Left kidney (tissue), 8 donors: ENCODE measurements at places on chromosomes 5 and 9. TPM values are rescaled to one million over a fixed set of nuclear protein-coding genes. Genes with fewer than 3 reads are reported as not detected.

Gene IL5
- polyA plus RNA-seq, result 0.53 TPM

Gene KIF12
- polyA plus RNA-seq, result 170 TPM

Gene NRG2
- 0.88 TPM for polyA plus RNA-seq

Gene MYOZ3
- polyA plus RNA-seq, result 6.9 TPM

Gene STPG3
- polyA plus RNA-seq, result 1.5 TPM

Gene FBP1
- polyA plus RNA-seq, result 66.0 TPM

Gene UGT3A1
- 163 TPM for polyA plus RNA-seq

Gene TNC
- polyA plus RNA-seq, result 323 TPM

Gene BTNL8
- polyA plus RNA-seq, result 0.65 TPM

Gene SLIT3
- polyA plus RNA-seq, result 51.5 TPM

Gene FCN2
- 0.48 TPM for polyA plus RNA-seq
